RWPE1 (cell line): ENCODE measurements at places on chromosomes 5 and 9.

DNA sequence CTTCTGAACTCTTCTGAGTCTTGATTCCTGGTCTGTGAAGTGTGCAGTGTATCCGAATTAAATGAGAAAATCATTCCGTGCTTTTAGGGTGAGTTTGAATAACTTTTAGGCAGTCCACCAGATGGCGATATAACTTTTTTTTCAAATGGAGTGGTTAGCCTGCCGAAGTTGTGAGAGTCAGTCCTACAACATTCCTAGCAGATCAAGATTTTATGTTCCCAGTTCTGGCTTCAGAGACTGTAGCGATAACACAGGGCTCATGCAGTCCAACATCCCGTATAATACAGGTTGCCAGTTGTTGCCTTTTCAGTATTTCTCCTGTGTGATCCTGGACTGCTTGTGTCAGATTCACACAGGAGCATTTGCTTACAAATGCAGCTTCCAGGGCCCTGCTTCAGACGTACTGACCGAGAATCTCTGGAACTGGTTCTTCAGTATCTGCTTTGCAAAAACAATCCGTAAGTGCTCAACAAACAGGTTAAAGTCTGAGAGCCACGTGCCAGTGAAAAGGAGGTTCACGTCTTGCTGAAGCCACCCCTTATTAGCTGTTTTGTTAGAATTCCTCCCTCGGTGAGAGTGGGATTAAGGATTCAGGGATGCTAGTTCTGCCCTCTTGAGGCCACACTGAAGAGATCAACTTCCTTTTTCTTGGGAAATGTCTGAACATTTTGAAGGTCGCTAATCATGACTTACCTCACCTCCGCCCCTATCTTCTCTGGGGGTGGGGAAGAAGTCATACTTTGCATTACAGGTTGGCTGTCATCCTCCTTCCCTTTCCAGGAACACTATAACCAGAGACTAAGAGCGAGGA lies 22.8 kb downstream of the SMIM3 start:
- DNase-seq, result peak; percentile 76

DNA sequence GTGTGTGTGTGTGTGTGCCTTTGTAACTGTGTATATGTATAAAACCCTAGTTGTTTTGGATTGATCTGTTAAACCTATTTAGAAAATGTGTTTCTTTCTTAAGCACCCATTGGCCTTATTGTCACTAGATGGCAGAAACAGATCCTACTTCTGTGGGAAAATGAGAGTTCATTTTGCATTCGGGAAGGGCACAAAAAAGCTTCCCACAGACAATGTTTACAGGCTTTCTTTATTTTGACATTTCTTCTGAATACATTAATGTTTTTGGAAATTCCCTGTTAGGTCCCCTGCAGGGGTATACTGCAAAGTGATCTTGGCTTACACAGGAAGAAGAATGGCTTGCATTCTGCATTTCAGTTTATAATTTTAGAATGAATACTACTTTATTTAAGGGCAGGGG lies 481.8 kb upstream of the ARRDC3 start:
- DNase-seq, result no peak

- DNase-seq, result peak; percentile 92
Observed at GRCh38 chr9:91197232-91198181, 164.2 kb downstream of the AUH start.

DNA sequence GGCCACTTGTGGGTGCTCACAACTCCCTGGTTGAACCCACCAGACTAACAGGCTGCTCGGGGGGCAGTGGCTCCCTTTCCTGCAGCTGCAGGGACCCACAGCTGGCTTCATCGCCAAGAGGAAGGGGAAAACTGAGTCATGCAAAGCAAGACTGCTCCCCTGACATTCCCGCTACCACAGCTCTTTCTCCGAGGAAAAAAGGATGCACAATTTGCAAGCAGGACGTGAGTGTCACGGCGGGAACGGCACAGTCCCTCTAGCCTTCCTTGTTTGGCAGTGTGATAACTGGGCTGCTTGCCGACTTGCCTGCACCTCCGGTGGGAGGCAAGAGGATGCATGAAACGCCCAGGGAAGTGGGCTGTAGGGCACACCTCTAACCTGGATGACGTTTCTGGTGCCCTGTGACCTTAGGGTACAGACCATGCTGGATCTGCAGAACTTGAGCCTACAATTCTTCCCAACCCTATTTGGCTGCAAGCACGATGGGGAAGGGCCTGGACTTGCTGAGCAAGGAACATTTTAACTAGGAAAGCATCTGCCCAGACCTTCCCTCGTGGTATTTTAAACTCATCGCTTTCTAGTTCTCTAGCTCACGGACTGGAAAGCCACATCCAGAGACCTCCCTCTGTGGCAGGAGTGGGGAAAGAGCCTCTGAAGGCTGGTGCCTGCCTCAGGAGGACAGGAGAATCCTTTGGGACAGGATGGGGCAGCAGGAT lies 7.8 kb downstream of the SH3PXD2B start:
- no peak for DNase-seq

DNA sequence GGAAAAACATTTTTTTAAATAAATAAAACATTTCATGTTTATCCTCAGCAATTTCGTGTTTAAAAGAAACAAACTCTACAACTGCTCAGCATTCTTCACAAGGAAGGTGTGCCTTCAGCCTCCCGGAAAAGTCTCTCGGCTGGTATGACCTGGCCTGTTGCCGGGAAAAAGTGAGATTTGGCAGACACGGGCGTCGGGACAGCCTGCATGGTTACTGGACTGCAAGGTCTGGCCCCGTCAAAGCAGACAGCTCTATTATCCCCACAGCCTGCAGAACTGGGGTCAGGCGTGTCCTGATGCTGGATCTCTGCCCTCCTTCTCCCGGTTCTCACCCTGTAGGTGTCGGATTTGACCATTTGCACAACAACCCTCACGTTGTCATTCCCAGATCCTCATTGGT lies 120.3 kb upstream of the SPATA31C2 start:
- DNase-seq, result no peak

- no peak for DNase-seq
Observed at GRCh38 chr9:89277454-89277853, 33.5 kb upstream of the CKS2 start.

GRCh38 chr5:14849516-14850294 lies 21.9 kb downstream of the ANKH start:
- DNase-seq, result peak; percentile 39

DNA sequence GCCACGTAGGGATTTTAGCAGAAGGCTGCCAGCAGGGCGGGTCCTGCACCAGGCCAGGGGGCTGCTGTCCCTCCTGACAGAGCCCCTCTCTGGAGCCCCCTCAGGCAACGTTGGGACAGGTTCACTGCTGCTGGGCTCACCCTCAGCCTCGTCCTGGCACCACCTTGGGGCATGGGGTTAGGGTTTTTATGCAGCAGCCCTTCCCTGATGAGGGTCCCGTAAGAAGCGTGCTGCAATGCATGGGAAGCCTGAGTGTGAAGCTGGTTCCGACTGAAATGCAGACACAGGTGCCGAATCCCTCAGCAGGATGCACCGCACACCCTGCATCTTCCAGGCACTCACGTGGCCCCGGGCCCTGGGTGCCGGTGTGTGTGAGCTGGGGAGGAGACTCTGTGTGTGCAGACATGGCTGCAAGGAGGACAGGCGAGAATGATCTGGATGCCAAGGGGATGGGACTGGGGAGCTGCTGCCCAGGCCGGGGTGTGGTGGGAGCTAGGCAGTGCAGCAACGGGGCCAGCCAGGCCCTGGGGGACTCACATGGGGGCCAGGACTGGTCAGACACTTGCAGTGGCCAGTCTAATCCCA lies 27.1 kb downstream of the ZDHHC11B start:
- no peak for DNase-seq

DNA sequence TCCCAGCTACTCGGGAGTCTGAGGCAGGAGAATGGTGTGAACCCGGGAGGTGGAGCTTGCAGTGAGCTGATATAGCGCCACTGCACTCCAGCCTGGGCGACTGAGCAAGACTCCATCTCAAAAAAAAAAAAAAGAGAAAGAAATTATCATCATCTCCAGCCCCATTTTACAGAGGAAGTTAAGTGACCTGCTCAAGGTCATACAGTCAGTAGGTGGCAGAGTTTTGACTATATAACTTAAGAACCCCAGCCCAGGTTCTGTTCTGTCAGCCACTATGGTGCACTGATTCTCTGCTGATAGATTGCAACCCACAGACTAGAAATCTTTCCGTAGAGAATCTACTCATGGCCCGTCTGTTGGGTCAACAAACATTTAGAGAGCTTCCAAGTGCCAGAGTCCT lies 25.7 kb upstream of the DENND1A start:
- DNase-seq, result no peak

GRCh38 chr9:131984564-131984963 lies 95.1 kb downstream of the MED27 start:
- DNase-seq, result no peak

DNA sequence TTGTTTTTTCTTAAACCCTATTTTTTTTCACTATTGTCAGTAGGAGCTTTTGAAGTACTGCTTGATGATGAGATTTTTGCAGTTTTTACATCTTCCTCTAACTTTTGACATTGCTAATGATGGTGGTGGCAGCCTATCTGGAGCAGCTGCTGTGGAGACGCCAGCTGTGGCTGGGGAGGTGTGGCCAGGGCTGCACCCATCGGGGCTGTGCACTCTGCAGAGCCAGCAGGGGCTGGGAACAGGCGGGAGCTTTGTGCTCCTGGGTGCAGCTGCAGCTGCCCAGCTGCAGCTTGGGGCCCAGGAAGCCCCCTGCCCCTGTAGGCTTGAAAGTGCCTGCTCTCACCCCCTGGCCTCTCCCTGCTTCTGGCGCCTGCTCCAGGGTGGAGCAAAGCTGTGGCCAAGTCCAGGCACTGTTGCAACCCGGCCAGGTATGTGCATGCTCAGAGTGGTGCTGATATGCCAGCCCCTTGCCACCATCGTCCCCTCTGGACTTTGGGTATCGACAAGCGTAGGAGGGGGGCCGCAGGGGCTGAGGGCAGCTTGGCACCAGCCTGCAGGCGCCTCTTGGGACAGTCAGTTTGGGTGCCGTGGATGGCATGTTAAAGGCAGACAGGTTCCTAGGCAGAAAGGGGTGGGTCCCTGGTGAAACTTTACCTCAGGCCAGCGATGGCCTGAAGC lies 39.2 kb downstream of the FER start:
- no peak for DNase-seq

DNA sequence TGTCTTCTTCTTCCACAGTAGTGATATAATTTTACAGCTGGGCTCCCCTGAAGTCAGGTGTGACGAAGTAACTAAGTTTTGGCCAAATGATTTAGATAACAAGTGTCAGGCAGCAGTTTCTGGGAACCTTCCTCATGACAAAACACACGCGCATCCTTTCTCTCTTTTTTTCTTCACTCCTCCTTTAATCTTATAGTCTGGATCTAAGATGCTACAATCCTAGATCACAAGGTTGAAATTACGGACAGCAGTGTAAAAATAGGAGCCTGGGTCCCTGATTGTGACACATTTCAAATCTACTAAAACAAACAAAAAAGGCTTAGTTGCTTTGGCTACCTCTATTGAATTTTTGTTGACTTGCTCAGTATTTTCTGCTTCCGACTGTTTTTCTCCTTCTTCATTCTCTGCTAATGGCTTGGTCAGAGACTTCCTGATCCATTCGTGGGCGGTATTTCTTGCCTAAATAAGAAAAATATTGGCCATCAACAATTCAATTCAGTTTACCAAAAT lies 36.1 kb downstream of the FAM114A2 start:
- DNase-seq, result no peak

DNA sequence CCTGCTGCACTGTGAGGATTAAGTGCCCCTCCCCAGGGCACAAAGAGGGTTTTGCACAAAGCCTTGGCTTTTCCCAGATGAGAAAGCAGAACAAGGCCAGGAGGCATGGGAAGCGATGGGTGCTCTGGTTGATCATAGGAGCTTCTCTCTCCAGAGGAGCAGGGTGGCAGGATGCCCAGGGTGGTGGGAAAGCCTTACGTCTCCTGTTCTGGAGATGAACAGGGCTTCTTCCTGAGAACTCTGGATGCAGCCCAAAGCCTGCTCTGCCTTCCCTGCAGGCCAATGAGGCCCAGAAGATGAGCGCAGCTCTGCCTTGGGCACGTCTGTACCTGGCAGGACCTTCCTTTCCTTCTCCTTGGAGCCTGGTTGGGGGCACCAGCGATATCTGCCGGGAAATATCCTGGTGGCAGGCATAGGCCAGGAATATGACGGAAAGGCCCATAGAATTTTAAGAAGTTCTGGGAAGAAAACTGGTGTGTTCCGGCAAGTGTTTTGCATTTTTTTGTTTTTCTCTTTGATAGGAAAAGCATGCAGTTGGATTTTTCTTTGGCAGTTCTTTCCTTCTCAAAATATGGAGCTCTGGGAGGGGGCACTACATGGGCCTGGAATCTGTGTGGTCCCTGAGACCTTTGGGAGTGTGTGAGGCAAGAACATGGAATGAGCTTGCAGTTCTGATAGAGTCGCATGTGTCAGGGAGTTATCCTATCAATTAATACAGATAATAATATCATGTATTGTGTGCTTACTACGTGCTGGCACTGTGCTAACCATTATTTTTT lies 253.2 kb upstream of the KLF4 start:
- DNase-seq, result no peak

DNA sequence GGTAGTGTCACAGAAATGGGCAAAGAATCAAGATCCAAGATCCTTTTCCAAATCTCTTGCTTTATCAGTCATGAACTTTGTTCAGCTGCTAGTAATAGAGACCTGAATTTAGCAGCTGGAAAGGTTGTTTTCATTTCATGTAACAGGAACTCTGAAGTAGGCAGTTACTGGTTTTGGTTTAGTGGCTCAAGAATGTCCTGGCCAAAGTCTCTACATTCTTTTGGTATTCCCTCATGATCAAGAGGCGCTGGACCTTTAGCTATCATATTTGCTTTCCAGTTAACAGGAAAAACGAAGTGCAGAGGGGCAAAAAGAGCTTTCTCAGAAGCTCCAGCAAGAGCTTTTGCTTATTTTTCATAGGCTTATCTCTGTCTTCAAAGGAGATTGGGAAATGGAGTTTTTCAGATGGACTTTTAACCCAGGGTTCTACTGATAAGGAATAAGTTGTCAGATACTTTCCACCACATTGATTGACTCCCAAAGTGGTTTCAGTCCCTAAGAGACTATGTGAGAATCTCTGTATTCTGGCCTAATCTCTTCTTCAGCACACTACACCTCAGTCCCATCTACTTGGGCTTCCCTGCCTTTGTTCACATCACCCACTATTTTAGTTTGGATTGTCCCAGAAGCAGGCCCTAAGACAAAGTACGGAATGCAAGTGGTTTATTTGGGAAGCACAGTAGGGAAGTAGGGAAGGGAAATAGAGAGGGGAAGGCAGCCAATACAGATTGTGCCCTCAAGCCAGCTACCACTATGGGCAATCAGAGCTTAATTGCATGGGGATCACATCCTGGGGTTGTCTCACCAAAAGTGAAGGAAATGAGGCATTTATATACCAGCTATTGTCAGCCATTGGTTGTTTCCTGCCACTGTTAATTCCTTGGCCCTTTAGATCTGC lies 359.3 kb downstream of the LRRC70 start:
- no peak for DNase-seq

GRCh38 chr9:3963643-3964369 lies 336.1 kb downstream of the GLIS3 start:
- DNase-seq, result no peak

DNA sequence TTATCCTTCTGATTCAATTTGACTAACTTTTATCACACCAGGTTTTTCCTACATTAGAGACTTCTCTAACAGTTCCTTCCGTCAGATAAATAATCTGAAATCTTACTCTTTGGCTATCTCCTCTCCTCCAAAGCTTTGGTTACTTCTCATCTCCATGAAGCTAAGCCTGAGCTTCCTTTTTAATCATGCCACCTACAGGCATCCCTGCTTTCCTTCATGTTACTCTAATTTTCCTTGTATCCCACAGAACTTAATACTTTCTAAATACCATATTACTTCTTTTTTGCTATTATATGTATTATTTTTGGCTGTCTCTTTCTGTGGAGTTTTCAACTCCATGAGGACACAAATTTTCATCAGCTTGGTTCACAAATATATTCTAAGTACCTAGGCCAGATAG lies 49.7 kb downstream of the C9 start:
- no peak for DNase-seq
